ENCODE measurements at places on chromosomes 7 and 10. TPM values are rescaled to one million over a fixed set of nuclear protein-coding genes. Genes with fewer than 3 reads are reported as not detected.

Gene CLRN3
- not detected for total RNA-seq

Gene SPDYE18
- not detected for total RNA-seq

Gene IGF2BP3
- 6.6 TPM for total RNA-seq

Gene ABCB1
- total RNA-seq = 15.4 TPM

Gene HSPA12A
- 1.9 TPM for total RNA-seq

Gene CHST12
- total RNA-seq = 4.9 TPM

Gene FBXO24
- 0.29 TPM for total RNA-seq

Gene SUPV3L1
- total RNA-seq = 10.4 TPM

DNA sequence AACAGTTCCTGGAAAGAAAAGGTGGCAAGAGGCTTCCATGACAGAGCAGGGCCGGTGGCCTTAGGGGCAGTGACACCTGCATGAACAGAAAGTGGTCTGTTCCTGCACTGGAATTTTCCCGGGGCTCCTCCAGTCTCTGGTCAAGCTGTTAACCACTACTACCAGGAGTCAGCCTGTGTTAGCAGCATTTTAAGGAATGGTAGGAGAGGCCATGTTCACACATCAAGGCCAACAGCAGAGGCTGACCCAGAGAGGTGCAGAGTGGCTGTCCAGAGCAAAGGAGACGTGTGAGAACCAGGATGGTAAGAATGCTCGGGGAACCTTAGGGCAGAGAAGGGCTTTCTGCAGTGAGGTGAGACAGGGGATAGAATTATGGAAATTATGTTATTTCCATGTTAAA lies 8.5 kb downstream of the H2BK1 start:
- no peaks in the 10 kb centered on the region for H3K36me3 ChIP-seq
- DNase-seq = no peak
- no peaks in the 10 kb centered on the region for H3K27me3 ChIP-seq
- H3K4me1 ChIP-seq = no peaks in the 10 kb centered on the region

- no peaks in the 10 kb centered on the region for H3K27me3 ChIP-seq
- no peak for DNase-seq
- peak overlapping the region; percentile 77 for H3K27ac ChIP-seq
- H3K36me3 ChIP-seq = no peaks in the 10 kb centered on the region
- H3K4me3 ChIP-seq = no peak overlapping the region
Measured at GRCh38 chr10:30821994-30822692, 192.6 kb upstream of the LYZL2 start.

DNA sequence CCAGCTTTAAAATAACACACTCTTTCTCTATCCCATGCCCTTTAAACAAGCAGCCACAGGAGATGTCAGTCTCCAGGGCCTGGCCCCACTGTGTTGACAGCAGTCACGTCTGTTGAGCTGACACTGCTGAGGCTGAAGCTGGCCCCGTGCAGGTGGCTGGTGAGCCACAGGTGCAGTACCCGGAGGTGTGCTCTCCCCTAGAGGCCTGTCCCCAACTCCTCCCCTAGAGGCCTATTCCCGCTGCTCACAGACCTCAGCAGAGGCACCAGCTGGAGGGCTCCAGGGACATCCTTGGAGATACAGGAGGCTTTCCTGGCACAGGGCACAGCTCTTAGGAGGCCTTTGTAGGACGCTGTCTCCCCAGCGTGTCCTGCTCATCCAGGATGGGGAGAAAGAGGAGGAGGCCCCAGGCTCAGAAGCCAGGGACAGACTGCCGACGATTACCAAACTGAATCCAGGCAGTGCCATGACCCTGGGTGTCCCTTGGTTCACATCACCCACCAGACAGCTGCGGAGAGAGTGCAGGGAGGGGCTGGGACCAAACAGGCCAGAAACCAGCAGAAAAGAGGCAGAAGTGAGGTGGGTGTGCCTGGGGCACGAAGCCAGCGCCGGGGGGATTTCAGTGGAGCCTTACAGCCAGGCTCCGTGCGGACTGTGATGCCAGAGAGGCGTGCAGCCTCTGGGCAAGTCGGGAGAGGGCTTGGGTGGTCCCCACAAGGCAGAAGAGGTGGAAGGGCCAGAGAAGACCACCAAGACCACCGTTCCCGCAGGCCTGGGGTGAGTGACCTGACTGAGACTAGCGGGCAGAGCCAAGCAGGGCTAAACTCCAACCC lies 18.5 kb upstream of the TTYH3 start:
- no peaks in the 10 kb centered on the region for H3K36me3 ChIP-seq
- no peak for DNase-seq
- H3K4me3 ChIP-seq = no peak overlapping the region
- H3K27ac ChIP-seq = no peak overlapping the region

- no peak overlapping the region for H3K4me3 ChIP-seq
- no peaks in the 10 kb centered on the region for H3K27me3 ChIP-seq
- no peak for DNase-seq
- H3K27ac ChIP-seq = no peak overlapping the region
- H3K36me3 ChIP-seq = no peaks in the 10 kb centered on the region
Measured at GRCh38 chr7:75616421-75617167, 122.1 kb downstream of the HIP1 start.
